MG63 (cell line): ENCODE measurements at places on chromosomes 2 and 18. TPM values are rescaled to one million over a fixed set of nuclear protein-coding genes. Genes with fewer than 3 reads are reported as not detected.

DNA sequence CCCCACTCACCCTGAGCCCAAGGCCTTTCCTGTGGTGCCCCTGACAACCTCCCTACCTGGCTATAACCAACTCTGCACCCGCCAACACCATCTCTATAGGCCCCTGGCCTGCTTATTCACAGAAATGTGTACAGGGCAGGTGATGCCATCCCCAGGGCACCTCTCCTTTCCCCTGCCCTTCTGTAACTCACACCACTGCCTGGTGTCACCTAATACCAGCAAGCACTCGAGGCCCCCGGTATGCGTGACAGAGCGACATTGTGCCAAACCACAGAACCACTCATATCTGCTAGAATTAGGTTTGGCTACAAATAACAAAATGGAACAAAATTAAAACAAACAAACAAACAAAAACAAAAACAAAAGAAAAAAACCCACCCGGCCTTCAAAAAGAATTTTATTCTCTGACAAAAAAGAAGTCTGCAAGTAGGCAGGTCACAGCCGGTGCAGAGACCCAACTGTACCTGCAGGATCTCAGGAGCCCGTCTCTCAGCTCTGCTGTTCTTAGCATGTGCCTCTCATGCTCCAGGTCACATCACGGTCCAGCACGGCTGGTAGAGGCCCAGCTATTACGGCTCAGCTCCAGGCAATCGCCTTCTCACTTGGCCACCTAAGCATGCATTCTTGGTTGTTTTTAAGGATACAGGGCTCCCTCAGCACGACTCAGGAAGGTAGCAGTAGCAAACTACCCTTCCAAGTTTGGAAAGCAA, 51.4 kb downstream of the FAM178B start:
- no peak for DNase-seq

GRCh38 chr2:219612577-219613286, 14.7 kb upstream of the SLC4A3 start:
- no peak for DNase-seq

DNA sequence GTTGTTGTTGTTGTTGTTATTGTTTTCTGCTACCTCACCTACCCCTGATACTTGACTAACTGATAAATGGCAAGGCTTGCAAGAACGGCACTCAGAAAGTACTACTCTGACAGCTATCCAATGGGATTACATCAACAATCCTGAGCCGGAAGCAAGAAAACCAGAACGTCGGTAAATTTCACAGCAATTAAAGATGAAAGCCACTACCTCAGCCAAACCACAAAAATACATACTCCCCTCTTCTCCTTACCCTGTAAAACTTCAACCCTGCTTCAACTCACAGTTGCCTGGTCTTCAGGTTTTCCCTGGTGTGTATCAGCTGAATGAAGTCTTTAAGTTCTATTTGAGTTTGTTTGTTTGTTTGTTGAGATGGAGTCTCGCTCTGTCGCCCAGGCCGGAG, 293.7 kb upstream of the RND3 start:
- DNase-seq: no peak

DNA sequence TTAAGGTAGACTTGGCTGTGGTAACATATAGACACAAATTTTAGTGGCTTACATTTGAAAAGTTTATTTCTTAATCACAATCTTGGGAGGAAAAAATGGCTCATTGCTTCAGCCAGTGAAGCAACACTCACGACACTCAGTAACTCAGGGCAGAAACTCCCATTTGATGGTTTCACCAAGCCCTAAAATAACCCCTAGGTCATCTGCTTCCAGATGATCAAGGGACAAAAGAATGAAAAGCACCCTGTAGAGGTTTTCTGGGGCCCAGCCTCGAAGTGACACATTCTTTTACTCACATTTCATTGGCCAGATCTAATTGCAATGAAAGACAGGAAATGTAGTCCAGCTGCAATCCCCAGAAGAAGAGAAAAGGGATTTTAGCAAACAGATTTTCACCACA, 275.9 kb downstream of the TMX3 start:
- peak; percentile 15 for DNase-seq

DNA sequence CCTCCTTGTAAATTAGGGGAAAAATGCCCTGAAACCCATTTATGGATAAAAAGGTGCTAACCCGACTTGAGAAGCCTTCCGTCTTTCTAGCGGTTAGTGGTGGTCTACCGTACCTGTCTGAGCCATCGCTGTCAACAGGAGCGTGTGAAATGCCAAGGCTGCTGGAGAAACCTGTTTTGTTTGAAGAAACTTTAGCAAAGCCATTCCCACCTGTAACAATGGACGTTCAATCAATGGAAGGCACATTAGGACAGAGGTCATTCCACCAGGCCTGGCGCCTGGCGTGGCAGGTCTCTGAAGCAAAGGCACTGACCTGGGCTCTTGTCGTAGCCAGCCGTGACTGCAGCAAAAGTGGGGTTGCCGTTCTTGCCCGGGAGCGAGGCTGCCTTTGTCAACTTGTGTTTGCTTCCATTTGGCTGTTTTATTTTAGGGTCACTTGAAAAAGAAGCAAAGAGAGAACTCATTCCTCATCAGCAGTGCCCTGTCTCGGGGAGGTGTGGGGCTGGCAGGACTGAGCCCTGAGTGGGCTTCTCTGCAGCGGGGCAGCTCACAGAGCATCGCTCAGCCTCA, 47.2 kb downstream of the ZAP70 start:
- no peak for DNase-seq

GRCh38 chr18:64399566-64399965, 250.7 kb upstream of the LINC00305 start:
- DNase-seq: no peak

- DNase-seq: no peak
These were observed 29.6 kb upstream of the ORC2 start for GRCh38 chr2:200993097-200993496.

- DNase-seq: no peak
These were observed 24.2 kb downstream of the FBLN7 start for GRCh38 chr2:112162341-112162740.

- no peak for DNase-seq
These were observed 540.7 kb downstream of the TNS1 start for GRCh38 chr2:217462121-217462520.

- no peak for DNase-seq
These were observed 51.2 kb upstream of the TXNDC2 start for GRCh38 chr18:9834551-9834950.

DNA sequence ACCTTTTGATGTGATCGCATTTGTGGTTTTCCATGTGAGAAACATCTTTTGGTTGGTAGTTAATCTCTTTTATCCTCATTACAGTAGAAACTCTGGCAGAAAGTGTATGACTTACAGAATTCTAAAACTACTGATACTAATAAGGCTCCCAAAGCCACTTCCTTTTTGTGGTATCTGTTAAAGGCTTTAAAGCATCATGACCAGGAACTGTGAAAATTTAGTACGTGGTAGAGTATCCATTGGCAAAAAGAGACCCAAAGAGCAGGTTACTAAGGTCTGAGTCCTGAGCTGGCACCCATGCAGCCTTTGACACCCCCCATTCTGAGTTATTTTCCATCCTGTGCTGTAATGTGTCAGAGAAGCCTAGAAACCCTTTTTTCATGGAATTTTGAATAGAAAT, 94.5 kb downstream of the DPP4 start:
- no peak for DNase-seq

GRCh38 chr2:127142663-127143630, 36.0 kb upstream of the BIN1 start:
- DNase-seq: no peak

DNA sequence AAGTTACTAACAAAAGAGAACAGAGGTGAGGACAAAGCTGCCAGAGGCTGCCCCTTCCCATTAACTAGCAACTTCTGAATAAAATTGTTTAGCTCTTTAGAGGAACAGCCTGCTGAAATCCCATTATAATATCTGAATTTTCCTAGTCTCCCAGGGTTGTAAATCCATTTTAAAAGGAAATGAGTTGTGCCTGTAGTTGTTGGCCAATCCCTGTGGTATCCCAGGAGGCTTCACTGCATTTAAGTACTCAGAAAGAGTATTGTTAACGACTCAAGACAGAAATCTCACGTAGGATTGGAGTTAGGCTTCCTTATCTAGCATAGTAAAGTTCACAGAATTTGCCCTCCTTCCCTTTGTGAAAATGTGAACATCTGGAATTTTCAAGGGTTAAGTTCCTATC, 8.9 kb downstream of the LAPTM4A start:
- DNase-seq: no peak

GRCh38 chr2:62013641-62014040, 108.2 kb downstream of the COMMD1 start:
- DNase-seq: no peak

- DNase-seq: no peak
These were observed 147.6 kb downstream of the LTBP1 start for GRCh38 chr2:33094303-33094702.

DNA sequence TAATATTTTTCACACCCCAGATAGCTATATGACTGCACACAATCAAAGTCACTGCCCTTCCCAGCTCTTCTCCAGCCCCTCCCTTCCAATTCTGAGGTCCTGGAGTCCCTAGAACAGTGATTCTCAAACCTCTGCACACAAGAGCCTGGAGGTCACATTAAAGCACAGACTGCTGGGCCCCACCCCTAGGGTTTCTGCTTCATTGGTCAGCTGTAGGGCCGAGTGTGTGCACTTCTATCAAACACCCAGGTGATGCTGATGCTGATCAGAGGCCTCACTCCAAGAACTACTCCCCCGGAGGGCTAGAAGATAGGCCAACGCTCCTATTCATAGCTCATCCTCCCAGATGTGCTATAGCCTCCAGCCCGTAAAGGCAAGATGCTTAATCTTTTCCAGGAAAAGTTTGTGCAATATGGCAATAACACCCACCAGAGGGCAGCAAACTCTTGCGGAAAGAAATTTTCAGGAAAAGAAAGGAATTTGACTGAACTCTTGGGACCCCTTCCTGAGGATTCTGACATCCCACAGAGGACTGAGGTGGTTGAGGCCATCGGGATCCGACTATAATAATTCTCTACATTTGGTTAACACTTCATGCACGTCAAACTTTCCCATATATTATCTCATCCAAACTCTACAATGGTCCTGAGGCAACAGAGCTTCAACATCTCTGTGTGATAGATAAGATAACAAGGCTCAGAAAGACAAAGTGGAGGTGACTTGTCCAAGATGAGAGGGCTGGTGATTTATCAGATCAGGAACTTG, 194.2 kb upstream of the PKDCC start:
- DNase-seq: peak; percentile 28

DNA sequence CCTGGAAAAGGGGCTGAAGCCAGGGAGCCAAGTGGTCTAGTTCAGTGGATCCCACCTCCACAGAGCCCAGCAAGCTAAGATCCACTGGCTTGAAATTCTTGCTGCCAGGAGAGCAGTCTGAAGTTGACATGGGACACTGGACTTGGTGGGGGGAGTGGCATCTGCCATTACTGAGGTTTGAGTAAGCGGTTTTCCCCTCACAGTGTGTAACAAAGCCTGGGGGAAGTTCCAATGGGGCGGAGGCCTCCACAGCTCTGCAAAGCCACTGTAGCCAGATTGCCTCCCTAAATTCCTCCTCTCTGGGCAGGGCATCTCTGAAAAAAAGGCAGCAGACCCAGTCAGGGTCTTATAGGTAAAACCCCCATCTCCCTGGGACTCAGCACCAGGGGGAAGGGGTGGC, 144.4 kb downstream of the PTPRM start:
- no peak for DNase-seq

DNA sequence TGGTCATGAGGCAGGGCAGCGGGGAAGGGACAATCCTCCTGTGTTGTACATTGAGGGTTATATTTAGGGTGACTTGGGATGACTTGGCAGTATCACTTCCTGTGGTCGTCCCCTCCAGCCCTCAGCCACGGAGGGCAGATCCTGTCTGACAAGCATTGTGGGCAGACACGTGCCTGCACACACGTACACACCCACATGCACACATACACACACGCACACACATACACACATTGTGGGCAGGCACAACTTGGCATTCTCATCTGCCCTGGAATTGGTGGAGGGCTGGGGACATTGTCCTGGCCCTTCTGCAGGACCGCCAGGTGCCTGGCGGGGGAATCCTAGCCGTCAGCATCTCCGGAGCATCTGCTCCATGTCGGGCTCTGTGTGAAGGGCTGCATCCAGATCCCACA, 47.6 kb downstream of the ODC1 start:
- DNase-seq: no peak

DNA sequence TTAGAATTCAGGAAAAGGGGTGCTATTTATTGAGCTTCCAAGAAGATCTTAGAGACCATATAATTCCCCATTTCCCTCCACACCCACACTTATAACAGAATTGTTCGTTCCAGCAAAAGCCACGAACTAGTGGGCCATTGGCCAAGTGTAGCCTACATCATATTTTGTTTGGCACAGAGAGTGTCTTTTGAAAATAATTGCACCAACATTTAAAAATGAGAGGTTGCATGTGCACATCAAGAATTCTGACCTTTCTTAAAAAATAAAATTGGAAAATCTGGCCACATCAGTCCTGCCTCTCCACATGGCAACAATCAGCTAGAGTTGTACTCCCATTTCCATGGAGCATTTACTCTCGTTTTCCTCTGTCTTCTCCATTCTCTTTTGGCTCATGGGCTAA, 655.5 kb upstream of the FANCL start:
- peak; percentile 68 for DNase-seq

DNA sequence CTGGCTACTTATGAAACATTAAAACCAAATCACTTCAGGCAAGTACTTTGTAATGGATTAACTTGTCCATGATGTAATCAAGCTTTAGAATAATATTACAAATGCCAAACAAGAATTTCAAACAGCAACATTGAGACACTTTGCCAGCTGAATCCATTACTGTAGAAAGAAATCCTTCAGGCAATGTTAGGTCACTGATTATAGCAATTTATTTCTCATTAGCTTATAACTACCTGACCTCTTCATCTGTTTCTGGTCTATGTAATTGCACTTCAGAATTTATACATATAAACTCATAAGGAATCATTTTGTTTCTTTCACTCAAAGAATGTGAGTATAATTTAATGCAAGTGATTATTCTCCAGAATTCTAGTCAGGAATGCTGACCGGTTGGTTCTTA, 692.6 kb upstream of the TMEFF2 start:
- no peak for DNase-seq

GRCh38 chr2:239791526-239792404, 233.4 kb downstream of the NDUFA10 start:
- DNase-seq: no peak

DNA sequence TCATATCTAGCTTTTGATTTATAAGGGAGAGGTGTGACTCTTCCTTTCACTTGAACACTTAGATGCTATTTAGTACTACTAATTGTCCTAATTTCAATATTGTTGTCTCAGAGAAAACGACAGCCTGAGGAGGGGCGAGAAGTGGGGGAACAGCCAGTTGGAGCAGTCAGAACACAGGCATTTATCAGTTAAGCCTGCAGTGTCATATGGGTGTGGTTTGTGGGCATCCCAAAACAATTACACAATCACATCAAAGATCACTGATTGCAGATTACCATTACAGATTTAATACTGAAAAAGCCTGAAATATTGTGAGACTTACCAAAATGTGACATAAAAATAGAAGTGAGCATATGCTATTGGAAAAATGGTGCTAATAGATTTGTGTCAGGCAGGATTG, 15.8 kb downstream of the TMEM131 start:
- no peak for DNase-seq

GRCh38 chr2:64826703-64827102, 162.5 kb upstream of the SLC1A4 start:
- no peak for DNase-seq

NR4A2 gene
- not detected in 2 replicates for total RNA-seq

NRBP1 gene
- total RNA-seq: 150 and 154 TPM in 2 replicates

DSG2 gene
- total RNA-seq: 8.8 and 12.7 TPM in 2 replicates

SLC5A7 gene
- not detected in 2 replicates for total RNA-seq
